ENCODE measurements at places on chromosomes 7 and 10. TPM values are rescaled to one million over a fixed set of nuclear protein-coding genes. Genes with fewer than 3 reads are reported as not detected.

DNA sequence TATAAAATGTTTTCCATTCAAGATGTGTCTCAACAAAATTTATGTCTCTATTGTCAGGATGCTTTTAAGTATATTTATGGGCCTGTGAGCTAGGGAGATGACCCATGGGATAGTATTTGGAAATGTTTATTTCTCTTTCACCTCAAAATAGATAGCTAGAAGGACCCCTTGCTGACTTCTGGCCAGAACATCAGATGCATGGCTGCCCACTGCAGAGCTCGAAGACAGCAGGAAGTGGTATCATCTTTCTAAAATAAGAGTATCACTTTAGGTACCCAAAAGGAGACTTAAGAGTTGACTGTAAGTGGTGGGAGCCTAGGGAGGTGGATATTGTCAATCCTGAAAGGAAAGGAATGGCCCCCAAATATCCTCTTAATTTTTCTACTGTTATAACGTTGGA lies 264.4 kb downstream of the NEBL start:
- no peak for DNase-seq

GRCh38 chr7:82700741-82701140 lies 257.2 kb upstream of the CACNA2D1 start:
- DNase-seq = no peak

GRCh38 chr10:103699611-103700435 lies 155.6 kb downstream of the SH3PXD2A start:
- no peak for DNase-seq

DNA sequence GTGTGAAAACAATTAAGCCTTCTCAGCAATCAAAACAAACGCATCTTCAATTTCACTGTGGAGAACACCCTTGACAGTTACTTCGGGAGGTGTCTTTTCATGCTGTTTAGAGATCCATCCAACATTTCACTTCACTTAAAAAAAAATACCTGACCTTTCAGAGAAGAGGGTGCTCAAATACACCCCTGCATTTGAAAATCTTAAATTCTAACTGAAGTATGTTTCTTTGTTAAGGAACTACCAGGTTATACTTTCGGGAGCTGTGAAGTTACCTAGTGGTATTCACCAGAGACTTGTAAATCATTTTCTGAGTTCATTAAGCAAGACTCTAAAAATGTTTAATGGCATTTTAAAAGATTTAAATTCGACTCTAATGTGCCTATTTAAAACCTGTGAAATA lies 38.8 kb downstream of the CNPY1 start:
- DNase-seq = no peak

DNAJC9 gene
- total RNA-seq = 24.4 TPM

UBE3C gene
- 65.3 TPM for total RNA-seq

PDK4 gene
- total RNA-seq = 0.53 TPM

UTF1 gene
- not detected for total RNA-seq

KEL gene
- total RNA-seq = 0.37 TPM

SEMA3C gene
- not detected for total RNA-seq

GRID1 gene
- not detected for total RNA-seq
